ENCODE measurements at places on chromosomes 6 and 20.

DNA sequence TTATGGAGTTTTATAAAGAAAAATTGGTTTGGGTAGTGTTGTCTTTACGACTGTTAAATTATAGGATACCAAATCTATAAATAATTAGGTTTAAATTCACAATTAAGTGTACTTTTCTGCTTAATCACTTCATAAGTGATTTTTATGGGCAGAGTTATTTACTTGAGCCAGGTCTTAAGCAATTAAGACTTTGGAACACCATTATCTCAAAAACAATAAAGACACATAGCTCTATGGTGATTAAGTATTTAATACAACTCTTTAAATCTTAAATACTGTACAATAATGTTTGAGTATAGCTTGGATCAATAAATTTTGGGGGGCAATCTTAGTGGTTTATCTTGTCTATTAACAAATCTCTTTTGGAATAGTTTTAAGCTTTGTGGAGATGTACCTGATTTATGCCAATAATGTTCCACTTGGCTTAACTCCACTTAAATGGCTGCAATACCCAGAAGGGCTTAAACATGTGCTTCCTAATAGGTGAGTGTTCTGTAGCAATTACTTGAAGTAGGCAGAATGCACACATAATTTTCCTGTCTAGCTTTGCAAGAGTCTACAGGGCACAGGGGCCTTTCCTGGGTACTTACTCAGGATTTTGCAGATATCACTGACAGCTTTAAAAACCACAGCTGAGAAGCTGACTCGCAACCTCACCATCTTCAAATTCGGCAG lies 7.5 kb downstream of the FERMT1 start:
- no peak for DNase-seq

GRCh38 chr20:36808317-36809257 lies 35.0 kb upstream of the DSN1 start:
- DNase-seq = peak; percentile 50

DNA sequence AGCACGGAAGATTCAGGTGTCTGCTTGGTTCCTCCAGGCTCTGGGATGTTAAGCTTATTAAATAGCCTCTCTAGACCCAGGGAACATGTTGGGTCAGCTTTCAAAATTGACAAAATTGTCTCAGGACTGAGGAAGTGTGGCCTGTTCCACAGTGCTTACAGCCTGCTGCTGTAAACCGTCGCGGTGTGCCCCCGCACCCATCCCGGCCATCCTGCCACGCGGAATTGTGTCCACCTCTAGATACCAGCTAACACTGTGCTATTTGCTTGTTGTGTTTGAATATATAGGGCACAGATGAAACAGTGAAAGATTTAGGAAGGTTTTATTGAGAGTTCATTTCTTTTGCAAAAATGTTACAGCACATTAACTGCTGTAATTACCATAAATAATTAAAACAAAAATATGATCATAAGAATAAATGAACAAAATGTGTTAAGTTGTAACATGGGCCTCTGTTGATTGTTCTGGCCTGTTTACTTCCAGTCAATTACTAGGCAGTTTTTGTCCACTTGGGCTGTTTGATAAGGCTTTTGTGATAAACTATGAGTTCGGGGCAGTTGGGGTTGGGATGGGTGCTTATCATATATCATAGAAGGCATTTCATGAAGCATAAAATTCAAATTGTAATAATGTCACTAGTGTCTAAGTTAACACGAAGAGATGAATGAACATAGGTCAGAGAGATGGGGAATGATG lies 77.4 kb downstream of the ARID1B start:
- no peak for DNase-seq

DNA sequence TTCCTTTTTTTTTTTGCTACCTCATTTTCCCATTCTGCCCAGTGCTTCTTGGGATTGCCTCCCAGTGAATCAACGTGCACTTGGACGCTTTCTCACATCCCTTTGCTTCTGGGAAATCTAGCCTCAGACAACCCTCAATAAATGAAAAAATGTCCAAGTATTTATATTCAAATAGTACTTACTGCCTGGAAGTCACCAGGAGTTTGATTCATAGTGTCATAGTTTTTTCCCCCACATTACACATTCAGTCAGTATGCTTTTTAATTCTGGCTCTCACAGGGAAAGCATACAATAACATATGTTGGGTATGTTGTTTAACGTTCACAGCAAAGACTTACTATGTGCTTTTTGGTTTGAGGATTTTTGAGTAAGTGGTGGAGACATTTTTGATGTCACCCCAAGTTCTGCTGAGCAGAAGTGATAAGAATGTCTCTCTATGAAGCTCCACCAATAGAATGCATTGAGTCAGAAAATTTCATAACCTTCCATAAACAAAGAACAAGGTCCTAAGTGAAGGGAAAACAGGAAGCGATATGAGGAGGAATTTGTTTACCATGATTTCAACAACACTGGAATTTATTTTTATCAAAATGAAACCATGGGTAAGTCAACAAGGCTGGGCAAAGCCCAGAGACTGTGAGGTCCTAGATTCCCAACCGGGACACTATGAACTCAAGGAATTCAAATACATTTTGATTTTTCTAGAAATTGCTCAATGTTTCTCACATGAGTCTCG lies 301.2 kb upstream of the BMP2 start:
- no peak for DNase-seq

DNA sequence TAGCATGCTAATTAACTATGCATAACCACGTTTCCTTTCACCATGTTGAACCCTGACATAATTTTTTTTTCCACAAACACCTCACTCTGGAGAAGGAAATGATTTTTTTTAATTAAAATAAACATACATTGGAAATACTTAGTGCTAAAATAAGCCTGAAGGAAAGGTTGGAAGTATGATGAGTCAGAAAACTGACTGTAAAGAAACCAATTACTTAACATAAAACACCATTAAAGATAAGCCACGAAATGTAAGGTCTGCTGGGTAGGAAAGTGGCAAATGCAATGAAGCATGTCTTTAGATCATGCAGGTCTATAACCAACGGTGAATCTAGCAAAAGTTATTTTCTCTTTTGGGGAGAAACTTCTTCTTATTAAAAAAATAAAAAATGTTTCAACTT lies 47.5 kb downstream of the OPRM1 start:
- no peak for DNase-seq

GRCh38 chr6:105326833-105327770 lies 75.8 kb downstream of the PREP start:
- no peak for DNase-seq

DNA sequence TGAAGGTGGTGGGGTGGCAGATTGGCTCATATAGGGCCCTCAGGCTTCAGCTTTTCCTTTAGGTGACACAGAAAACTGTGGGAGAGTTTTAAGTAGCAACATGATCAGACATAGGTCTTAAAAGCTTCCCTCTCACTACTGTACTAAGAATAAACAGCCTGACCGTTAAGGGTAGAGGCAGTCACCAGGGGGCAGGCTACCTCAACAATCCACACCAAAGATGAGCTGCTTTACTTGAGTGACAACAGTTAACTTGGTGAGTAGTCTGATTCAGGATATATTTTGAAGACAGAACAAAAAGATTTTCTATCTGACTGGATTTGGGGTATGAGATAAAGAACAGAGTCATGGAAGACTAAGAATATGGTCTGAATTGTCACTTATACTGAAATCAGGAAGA lies 193.1 kb upstream of the SHLD1 start:
- DNase-seq = no peak

DNA sequence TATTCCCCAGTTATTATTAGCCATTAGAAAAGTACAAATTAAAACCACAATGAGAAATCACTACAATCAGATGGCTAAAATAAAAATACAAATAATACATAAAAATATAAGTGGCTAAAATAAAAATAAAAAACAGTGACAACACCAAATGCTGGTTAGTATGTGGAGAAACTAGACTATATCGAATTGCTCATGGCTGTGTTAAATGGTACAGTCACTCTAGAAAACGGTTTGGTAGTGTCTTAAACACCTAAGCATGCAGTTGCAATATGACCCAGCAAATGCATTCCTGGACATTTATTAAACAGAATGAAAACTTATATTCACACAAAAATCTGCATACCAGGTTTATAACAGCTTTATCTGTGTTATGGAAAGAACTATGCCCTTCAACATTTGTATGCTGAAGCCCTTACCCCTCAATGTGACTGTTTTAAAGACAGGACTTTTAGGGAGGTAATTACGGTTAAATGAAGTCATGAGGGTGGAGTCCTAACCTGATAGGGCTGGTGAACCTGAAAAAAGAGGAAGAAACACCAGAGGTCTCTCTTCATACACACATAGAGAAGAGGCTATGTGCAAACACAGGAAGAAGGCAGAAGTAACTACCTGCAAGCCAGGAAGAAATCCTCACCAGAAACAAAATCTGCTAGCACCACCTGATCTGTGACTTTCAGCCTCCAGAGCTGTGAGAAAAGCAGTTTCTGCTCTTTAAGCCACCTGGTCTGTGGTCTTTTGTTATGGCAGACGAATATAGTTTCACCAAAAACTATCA lies 84.9 kb downstream of the ASCC3 start:
- DNase-seq = no peak

GRCh38 chr6:166621114-166621540 lies 5.9 kb downstream of the RPS6KA2 start:
- DNase-seq = no peak

DNA sequence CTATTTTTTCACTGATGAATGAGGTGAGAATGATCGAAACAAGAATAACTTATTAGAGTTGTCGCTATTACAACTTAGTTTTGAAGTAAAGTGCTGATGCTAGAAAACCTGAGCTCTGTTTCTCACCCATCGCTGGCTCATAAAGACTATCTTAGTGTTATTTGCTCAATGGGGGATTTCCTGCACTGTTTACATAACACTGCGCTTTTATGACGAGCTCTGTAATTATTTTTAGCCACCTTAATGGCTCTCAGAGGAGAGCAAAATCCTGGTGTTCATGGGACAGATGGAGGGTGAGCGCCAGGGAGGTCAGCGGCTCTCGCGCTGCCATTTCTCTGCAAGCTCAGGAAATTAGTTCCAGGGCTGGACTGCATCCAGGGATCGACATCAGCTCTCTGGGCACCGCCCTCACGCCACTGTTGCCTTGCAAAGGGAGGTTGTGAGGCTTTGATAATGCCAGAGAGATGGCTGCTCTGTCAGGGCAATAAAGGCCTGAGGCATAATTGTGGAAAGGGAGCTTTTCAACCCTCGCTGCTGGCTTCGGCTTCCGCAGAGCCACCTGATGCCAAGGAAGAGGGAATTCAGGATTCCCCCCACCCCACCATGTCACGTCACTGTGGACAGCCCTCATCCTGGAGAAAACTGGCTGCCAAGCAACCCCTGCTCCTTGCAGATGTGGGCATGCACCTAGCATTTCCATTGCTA lies 72.0 kb downstream of the DACT2 start:
- DNase-seq = no peak

DNA sequence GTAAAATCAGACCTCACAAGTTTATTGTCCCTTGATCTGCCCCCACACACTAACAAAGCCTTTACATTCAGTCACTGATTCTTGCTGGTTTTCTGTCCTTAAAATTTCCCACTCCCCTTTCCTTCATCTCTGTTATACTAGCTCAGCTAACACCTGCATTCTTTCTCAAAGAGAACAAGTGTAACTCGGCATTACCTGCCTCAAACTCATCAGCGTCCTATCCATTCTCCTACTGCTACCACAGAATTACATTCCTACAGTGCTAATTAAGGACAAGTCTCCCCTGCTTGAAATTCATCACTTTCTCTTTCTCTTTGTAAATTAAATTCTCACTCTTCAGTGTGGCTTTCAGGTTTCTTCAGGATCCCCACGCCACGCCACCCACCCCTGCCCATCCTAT lies 773.2 kb downstream of the FRK start:
- no peak for DNase-seq

DNA sequence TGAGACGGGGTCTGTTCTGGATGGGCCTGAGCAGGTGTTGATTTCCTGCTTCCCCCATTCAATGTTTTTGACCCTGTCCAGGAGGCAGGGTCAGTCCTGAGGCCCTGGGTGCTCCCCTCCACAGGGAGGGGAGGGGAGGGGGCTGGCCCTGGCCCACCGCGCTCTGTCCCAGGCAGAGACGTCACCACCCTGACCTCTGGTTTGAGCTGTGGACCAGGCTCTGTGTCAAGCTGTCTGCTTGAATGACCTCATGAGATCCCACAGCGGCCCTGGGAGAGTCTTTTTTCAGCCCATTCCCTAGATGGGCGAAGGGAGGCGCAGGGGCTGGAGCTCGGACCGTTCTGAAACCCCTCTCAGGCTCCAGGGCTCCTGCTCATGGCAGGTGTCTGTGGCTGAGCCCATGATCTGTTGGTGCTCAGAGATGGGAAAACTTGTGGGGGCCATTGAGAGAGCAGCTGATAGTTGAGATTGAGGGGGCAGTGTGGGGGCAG lies 8.9 kb upstream of the LKAAEAR1 start:
- no peak for DNase-seq

DNA sequence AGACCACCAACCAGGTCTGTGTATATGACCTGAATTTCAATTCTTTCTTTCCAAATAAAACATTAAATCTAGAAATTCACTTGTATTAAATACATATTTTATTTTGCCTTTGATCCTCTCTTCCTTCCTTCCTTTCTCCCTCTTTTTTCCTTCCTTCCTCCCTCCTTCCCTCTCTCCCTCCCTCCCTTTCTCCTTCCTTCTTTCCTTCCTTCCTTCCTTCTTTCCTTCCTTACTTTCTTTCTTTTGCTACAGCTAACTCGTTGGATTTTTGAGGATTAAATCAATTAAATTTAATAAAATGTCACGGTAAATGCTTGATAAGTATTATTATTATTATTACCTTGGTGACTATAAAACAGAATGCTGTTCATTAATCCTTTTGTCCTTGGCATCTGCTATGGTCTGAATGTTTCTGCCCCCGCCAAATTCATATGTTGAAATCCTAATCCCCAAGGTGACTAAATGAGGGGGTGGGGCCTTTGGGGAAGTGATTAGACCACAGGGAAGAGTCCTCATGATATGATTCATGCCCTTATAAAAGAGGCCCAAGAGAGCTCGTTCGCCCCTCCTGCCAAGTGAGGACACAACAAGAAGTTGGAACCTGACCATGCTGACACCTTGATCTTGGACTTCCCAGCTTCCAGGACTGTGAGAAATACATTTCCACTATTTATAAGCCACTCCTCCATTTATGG lies 67.6 kb upstream of the BTBD3 start:
- DNase-seq = no peak

DNA sequence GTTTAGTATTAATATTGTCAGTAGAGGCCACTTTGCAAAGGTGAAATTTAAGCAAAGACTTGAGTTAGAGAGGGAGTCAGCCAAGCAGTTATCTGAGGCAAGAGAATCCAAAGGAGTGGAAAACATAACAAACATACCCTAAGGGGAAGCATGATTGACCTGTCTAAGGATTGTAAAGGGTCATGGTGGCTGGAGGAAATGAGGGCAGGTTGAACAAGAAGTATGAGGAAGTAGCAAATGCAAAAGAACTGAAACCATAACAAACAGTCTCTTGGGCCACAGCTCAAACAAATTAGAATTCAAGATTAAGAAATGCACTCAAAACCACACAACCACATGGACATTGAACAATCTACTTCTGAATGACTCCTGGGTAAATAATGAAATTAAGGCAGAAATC lies 103.2 kb downstream of the FBXO5 start:
- no peak for DNase-seq

GRCh38 chr20:19212821-19213502 lies 520 bp downstream of the SLC24A3 start:
- DNase-seq = no peak

Data from stimulated activated CD4-positive, alpha-beta T cell treated with anti-CD3 and anti-CD28 coated beads, Interleukin-1b, Interleukin-23, amount 100 ng/mL, for 1 hour (primary cell).